ENCODE measurements at places on chromosomes 2 and 18.

- no peaks in the 10 kb centered on the region for H3K4me1 ChIP-seq
- H3K4me3 ChIP-seq: no peak overlapping the region
- H3K27ac ChIP-seq: no peak overlapping the region
- no peaks in the 10 kb centered on the region for H3K27me3 ChIP-seq
Observed at GRCh38 chr2:141329964-141330363, 800.9 kb downstream of the LRP1B start.

- H3K4me1 ChIP-seq: no peaks in the 10 kb centered on the region
- no peak overlapping the region for H3K4me3 ChIP-seq
- H3K27me3 ChIP-seq: no peaks in the 10 kb centered on the region
- H3K27ac ChIP-seq: no peak overlapping the region
Observed at GRCh38 chr2:11866358-11867335, 120.2 kb downstream of the LPIN1 start.

DNA sequence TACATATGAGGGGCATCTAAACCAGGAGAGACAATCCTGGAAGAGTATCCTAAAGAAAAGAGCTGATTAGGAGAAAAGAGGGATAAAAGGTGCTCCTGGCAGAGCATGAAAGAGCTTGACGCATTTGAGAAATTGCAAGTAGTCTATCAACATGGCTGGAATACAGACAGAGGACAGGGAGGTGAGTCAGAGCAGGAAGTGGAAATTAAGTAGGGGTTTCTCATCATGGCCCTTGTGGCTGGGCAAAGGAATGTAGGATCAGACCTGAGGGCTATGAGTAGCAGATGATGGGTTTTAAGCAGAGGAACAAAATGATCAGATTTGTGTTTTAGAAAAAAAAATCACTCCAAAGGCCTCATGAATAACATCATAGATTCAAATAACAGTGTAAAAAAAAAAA is 49.2 kb upstream of the UGP2 start:
- H3K4me1 ChIP-seq: no peaks in the 10 kb centered on the region
- no peak overlapping the region for H3K4me3 ChIP-seq
- no peaks in the 10 kb centered on the region for H3K36me3 ChIP-seq
- H3K27me3 ChIP-seq: no peaks in the 10 kb centered on the region
- H3K27ac ChIP-seq: no peak overlapping the region
- no peak for DNase-seq

DNA sequence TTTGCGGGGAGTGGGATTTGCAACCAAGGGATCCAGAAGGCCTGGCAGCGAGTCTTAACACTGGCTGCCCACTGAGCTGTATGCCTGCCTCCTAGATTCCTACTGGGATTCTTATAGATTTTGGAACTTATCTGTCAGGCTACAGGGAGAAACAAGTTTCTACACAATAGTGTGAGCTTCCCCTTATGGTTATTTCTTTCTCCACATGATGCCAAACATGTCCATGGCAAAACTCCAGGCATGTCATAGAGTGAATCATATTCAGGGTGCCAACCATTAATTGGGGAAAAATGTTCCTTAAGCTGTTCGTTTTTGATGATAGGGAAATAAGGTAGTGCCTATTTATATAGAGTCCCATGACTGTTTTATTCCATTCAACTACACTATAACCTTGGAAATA is 1185.2 kb upstream of the CELF4 start:
- no peak overlapping the region for H3K27ac ChIP-seq
- DNase-seq: no peak
- H3K4me1 ChIP-seq: no peaks in the 10 kb centered on the region
- H3K27me3 ChIP-seq: no peaks in the 10 kb centered on the region
- no peaks in the 10 kb centered on the region for H3K36me3 ChIP-seq

DNA sequence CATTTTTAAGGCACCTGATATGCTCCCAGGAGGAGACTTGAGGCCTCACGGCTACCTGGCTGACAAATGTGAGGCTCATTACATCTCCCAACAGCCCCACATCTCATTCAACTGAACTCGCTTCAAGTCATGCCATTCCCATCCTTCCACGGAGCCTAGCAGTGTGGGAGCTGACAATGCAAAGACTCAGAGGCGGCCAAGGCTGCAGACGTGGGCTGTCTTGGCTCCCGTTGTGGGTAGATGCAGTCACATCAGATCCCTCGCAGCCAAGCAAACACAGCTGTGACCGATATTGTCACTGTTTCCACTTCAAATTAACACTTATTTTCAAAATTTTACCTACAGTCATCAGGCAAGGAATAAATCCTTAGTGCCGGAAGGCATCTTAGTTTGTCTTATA is 64.0 kb upstream of the TRIB2 start:
- H3K4me3 ChIP-seq: no peak overlapping the region
- no peaks in the 10 kb centered on the region for H3K27me3 ChIP-seq
- H3K4me1 ChIP-seq: no peaks in the 10 kb centered on the region

DNA sequence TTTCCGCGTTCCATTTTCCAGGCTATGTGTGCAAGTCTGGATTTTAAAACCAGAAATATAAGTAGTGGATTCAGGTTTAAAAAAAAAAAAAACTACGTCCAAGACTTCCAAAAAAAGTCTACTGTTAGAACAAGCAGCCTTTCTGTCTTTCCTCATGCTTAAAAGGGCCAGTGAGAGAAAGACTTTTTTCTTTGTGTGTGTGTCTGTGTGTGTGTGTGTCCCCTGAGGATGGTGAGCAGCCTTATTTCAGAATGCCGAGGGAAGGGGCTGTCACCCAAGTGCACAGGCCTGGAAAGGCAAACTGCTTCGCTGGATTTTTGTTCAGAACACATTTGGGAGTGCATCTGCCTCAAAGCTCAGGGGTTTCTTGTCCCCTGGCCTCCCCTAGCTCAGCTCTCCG is 98.8 kb downstream of the ZBTB7C start:
- H3K4me1 ChIP-seq: peaks cover 3% of the 10 kb centered on the region
- no peaks in the 10 kb centered on the region for H3K36me3 ChIP-seq
- no peaks in the 10 kb centered on the region for H3K27me3 ChIP-seq

DNA sequence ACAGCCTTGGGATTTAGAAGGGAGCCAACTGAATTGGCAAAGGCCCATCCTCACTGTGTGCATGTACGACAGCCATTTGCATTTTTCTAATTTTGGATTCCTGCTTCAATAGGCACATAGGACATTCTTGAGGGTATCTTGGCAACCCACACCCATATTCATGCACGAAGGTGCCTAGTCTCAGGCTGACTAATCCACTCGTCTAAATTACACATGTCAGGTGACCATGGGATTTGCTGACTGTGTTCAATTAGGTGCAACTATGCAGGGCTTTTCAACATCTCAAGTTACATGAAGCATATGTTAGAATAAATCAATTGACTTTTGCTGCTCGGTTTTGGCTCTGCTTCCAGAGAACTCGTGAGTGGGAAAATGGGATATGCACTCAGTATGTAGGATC is 249.7 kb downstream of the SP3 start:
- no peak for DNase-seq
- no peak overlapping the region for H3K4me3 ChIP-seq
- H3K27ac ChIP-seq: no peak overlapping the region
- H3K27me3 ChIP-seq: no peaks in the 10 kb centered on the region
- no peaks in the 10 kb centered on the region for H3K4me1 ChIP-seq
- H3K36me3 ChIP-seq: no peaks in the 10 kb centered on the region

- no peak for DNase-seq
- H3K27ac ChIP-seq: peak overlapping the region; percentile 20
- no peaks in the 10 kb centered on the region for H3K27me3 ChIP-seq
- H3K36me3 ChIP-seq: no peaks in the 10 kb centered on the region
- no peak overlapping the region for H3K4me3 ChIP-seq
Observed at GRCh38 chr2:46663614-46664013, 184.2 kb downstream of the TMEM247 start.

DNA sequence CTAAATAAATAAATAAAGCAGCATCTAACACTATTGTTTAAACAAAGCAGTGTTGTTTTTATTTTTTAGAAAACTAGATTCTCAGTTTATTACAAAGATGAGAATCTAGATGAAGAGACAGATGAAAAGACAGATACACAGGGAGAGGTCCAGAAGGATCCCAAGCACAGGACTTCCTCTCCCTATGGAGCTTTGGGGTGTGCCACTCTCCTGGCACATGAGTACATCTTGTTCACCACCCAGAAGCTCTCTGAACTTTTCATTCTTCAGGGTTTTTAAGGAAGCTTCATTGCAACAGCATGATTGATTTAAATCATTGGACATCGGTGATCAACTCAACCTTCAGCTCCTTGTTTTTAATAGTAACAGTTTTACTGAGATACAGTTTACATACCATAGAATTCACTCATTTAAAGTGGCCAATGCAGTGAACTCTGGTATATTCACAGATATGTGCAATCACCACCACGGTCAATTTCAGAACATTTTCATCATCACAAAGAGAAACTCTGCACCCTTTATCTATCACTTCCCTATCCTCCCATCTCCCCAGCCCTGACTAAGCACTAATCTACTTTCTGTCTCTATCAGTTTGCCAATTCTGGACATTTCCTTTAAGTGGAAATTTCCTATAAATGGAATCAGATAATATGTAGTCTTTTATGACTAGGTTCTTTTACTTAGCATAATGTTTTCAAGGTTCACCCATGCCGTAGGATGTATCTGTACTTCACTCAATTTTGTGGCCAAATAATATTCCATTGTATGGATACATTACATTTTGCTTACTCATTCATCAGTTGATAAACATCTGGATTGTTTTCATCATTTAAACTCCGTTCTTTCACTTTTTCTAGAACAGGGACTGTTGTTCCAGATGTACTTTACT is 62.3 kb upstream of the ZFP36L2 start:
- no peaks in the 10 kb centered on the region for H3K27me3 ChIP-seq
- no peak for DNase-seq
- no peaks in the 10 kb centered on the region for H3K4me1 ChIP-seq

DNA sequence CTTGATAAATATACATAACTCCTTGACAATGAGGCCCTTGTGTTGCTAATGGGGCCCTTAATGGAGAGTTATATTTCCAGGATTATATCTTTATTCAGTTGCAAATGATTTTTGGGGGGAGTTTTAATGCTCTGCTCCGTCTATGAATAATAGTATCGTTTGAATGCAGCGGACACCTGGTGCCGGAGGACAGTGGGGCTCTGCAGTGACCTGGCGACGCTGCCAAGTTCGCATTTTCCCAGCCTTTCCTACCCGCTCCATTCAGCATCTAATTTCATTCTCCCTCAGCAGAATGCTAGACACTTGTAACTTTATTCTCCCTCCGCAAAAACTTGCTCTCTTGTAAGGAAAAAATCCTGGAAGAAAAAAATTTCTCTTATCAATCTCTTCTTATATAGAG is 257.6 kb upstream of the SALL3 start:
- H3K27ac ChIP-seq: no peak overlapping the region
- no peaks in the 10 kb centered on the region for H3K4me1 ChIP-seq
- peaks cover 31% of the 10 kb centered on the region for H3K27me3 ChIP-seq
- no peak for DNase-seq
- H3K36me3 ChIP-seq: no peaks in the 10 kb centered on the region

- no peak overlapping the region for H3K4me3 ChIP-seq
- no peaks in the 10 kb centered on the region for H3K36me3 ChIP-seq
- H3K4me1 ChIP-seq: peaks cover 16% of the 10 kb centered on the region
- no peaks in the 10 kb centered on the region for H3K27me3 ChIP-seq
- DNase-seq: no peak
- H3K27ac ChIP-seq: peak overlapping the region; percentile 55
Observed at GRCh38 chr2:8543060-8543382, 138.8 kb upstream of the ID2 start.

- H3K4me3 ChIP-seq: no peak overlapping the region
- H3K36me3 ChIP-seq: no peaks in the 10 kb centered on the region
- H3K27ac ChIP-seq: no peak overlapping the region
- DNase-seq: no peak
Observed at GRCh38 chr2:233410196-233410760, 56.0 kb downstream of the DGKD start.

- H3K4me1 ChIP-seq: no peaks in the 10 kb centered on the region
- H3K27me3 ChIP-seq: no peaks in the 10 kb centered on the region
- no peak overlapping the region for H3K27ac ChIP-seq
- H3K4me3 ChIP-seq: no peak overlapping the region
- no peaks in the 10 kb centered on the region for H3K36me3 ChIP-seq
- DNase-seq: no peak
Observed at GRCh38 chr18:7755753-7756475, 188.8 kb downstream of the PTPRM start.

DNA sequence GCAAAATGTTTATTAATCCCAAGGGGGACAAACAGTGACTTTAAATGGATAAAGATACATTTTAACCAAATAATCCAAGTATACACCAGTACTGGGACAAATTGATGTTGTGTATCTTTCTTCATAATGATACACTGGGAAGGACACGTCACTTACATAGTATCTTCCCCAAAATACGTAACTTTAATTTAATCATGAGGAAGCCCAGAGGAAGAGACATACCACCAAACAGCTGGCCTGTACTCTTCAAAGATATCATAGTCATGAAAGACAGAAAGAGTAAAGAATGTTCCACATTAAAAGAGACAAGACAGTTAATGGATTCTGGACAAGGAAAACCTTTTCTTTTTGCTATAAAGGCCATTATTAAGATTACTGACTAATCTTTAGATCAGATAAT is 37.1 kb downstream of the AGFG1 start:
- H3K4me3 ChIP-seq: no peak overlapping the region
- no peaks in the 10 kb centered on the region for H3K36me3 ChIP-seq
- no peaks in the 10 kb centered on the region for H3K27me3 ChIP-seq
- DNase-seq: no peak
- H3K4me1 ChIP-seq: peaks cover 4% of the 10 kb centered on the region

GRCh38 chr18:48990481-48991318 is 39.9 kb upstream of the SMAD7 start:
- no peak overlapping the region for H3K4me3 ChIP-seq
- H3K36me3 ChIP-seq: no peaks in the 10 kb centered on the region
- peak overlapping the region; percentile 71 for H3K27ac ChIP-seq
- H3K27me3 ChIP-seq: no peaks in the 10 kb centered on the region
- DNase-seq: no peak
- no peaks in the 10 kb centered on the region for H3K4me1 ChIP-seq

- H3K27me3 ChIP-seq: no peaks in the 10 kb centered on the region
- no peak overlapping the region for H3K4me3 ChIP-seq
- H3K4me1 ChIP-seq: no peaks in the 10 kb centered on the region
- no peaks in the 10 kb centered on the region for H3K36me3 ChIP-seq
- DNase-seq: no peak
- no peak overlapping the region for H3K27ac ChIP-seq
Observed at GRCh38 chr2:38836791-38837190, 38.9 kb downstream of the DHX57 start.

DNA sequence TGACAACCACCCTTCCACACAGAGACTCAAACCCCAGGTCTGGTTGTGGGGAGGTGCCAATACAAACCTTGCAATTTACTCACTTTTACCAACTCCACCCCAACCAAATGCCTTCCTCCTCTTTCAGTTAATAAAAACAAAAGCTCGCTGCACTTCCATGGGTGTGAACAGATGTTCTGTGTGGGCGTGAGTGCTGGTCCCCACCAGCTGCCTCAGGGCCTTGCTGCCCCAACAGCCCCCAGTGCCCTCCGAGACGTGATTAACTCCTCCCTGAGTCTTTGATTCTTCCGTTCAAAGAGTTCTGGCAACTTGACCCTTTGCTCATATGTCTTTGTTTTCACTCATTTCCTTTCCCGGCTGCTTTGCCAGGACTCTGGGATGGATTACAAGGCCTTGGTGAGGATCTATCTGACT is 258.9 kb upstream of the CXCR4 start:
- H3K27me3 ChIP-seq: no peaks in the 10 kb centered on the region
- no peak for DNase-seq
- no peaks in the 10 kb centered on the region for H3K4me1 ChIP-seq
- no peak overlapping the region for H3K27ac ChIP-seq

- H3K36me3 ChIP-seq: no peaks in the 10 kb centered on the region
- no peaks in the 10 kb centered on the region for H3K4me1 ChIP-seq
- H3K27me3 ChIP-seq: no peaks in the 10 kb centered on the region
- no peak for DNase-seq
Observed at GRCh38 chr2:3738454-3738853, 35.1 kb downstream of the DCDC2C start.

All from breast epithelium (tissue), 4 donors.